ENCODE measurements at places on chromosomes 7 and 10.

GRCh38 chr7:142906643-142907042 is 21.1 kb upstream of the TRPV6 start:
- no peak for DNase-seq

GRCh38 chr7:135300913-135301765 is 67.5 kb downstream of the STRA8 start:
- DNase-seq, result no peak

- DNase-seq, result no peak
Observed at GRCh38 chr10:93994438-93994801, 689 bp downstream of the PLCE1 start.

GRCh38 chr10:123200531-123200930 is 46.3 kb downstream of the BUB3 start:
- no peak for DNase-seq

GRCh38 chr7:130151591-130152492 is 53.4 kb downstream of the TMEM209 start:
- peak; percentile 40 for DNase-seq

GRCh38 chr10:114034923-114035645 is 8.6 kb upstream of the ADRB1 start:
- DNase-seq, result no peak

DNA sequence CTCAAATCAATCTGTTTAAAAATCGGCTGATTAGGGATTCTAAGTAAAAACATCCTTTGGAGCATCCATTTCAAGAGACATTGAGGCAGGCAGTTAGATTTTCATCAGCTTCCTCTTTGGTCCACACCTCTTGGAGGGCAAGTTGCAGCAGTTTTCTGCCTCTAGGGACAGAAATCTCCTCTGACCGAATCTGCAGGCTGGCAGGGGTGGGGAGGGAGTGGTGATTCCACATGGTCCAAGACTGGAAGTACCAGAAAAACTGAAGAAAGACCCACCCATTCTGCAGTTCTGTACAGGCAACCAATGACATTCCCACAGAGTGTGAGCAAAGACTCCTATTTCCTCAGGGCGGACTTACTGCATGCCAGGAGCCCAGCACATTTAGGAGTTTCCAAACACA is 29.0 kb downstream of the FGFBP3 start:
- DNase-seq, result no peak

DNA sequence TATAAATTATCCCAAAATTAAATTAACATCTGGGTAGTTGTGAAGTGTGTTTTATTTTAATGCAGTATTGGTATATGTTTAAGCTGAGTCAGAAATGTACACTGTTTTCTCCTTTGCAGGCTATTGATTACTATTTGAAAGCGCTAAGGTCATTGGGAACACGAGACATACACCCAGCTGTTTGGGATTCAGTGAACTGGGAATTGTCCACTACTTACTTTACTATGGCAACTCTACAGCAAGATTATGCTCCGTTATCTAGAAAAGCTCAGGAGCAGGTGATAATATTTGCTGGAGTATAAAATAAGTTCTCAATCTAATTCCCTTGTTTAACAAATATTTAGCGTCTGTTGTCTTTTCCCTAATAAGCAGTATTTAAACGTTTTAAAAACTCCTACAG is 27.9 kb downstream of the EDRF1 start:
- DNase-seq, result no peak

DNA sequence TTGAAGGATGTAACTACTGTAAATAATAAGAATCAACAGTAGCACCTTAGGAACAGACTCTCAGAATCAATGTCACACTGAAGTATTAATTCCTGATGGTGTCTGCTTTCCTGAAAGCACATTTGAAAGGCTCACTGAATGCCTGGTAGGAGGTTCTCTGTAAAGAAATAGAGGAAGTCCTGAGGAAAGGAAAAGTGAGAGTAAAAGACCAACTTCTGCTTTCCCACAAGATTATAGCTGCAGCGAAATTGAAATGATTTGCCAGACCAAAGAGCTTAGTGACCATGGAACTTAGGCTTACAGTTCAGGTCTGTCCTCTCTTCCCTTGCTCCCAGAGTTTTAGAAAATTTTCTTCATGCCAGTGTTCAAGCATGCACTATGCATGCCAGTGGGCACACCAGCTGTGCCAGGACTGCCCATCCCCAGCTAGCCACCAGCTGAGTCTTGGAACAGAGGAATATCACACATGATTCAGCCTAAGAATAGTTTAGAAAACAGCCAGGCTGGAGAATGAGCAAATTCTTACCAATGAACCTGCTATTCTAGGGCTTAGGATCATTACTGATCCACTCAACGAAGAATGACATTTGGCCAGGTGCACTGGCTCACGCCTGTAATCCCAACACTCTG is 123.2 kb downstream of the HERPUD2 start:
- no peak for DNase-seq

DNA sequence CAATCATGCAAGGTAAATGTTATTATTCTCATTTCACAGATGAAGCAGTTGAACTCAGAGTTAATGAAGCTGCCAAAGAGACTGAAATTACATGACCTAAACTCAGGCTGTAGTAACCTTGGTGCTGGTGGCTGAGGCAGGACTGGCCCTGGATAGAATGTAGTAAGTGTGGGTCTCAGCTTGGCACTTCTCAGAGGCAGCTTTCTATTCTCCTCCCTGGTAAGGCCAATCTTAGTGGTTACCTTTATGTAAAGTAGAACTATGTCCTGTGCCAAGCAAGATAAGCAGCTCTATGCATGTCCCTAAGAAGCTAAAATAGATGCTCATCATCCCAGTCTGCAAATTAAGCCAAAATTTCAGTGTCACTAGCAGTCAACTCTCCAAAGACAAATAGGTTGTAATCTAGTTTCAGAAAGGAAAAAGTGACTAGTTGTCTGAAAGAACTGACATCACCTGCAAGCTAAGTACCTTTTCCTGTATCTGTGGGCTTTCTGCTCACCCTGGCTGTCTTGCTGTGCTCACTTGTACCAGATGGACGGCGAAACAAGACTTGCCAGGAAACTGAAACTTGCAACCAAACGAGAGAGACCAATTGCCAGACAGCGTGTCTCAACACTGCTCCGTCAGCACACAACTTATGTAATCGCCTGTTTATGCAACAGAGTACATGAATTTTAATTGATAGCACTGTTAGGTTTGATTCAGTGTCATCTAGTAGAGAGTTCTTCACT is 43.7 kb downstream of the CH25H start:
- DNase-seq, result peak; percentile 93

DNA sequence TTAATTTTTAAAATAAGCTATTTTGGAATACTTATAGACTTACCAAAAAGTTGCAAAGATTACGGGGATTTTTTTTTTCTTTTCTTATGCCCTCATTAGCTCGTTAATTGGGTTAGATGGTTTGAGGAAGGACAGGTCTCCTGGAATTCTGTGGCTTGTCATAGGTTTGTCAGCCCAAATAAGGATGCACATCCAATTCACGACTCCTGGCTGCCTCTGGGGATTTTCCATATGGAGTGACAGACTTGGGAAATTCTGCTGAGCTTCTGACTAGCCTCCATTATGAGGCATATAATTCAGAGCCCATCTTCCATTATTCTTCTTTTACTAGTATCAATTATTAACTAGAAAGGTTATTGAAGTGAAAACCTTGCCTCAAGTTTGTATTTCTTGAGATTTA is 102.1 kb downstream of the AUTS2 start:
- DNase-seq, result no peak

GRCh38 chr10:123952099-123952498 is 60.5 kb upstream of the CPXM2 start:
- DNase-seq, result no peak

- DNase-seq, result no peak
Observed at GRCh38 chr10:70714951-70715350, 42.6 kb downstream of the ADAMTS14 start.

- DNase-seq, result no peak
Observed at GRCh38 chr10:12614177-12614995, 265.0 kb downstream of the CAMK1D start.

- no peak for DNase-seq
Observed at GRCh38 chr7:120189623-120190022, 83.4 kb upstream of the KCND2 start.

- no peak for DNase-seq
Observed at GRCh38 chr10:14545827-14546226, 215.1 kb upstream of the FRMD4A start.

DNA sequence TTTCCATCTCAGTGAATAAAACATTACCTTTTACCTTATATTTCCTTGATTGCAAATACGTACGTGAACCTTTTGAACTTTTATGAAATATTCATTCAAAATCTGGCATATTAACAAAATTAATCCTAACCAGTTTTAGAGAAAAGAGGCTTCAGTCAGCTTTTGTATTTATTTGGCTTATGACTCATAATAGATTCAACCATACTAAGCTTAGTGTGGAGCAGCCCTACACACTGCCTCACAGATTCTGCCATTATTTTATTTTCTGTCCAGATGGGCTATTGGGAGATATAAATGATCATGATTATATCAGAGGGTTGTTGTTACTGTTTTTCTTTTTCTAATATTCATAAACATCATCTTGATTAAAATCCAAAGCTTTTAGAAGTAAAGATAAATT is 325.5 kb downstream of the GPR37 start:
- DNase-seq, result no peak

GRCh38 chr7:17501441-17502212 is 203.2 kb downstream of the AHR start:
- no peak for DNase-seq

DNA sequence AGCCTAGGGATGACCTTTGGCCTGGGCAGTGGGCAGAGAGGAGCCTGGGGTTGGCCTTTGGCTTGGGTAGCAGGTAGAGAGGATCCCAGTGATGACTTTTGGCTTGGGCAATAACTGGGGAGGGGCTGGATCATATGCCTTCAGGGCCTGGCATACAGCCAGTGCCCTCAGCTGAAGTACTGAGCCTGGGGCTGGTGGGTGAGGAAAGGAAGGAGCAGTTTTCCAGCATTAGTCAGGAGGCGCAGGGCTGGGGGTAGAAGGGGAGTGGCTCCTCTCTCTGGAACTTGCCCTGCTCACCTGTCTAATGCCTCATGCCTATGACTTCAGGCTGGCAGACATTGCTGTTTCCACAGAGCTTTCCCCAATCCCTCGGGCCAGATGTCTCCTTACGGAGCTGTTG is 15.2 kb upstream of the COMTD1 start:
- DNase-seq, result no peak

DNA sequence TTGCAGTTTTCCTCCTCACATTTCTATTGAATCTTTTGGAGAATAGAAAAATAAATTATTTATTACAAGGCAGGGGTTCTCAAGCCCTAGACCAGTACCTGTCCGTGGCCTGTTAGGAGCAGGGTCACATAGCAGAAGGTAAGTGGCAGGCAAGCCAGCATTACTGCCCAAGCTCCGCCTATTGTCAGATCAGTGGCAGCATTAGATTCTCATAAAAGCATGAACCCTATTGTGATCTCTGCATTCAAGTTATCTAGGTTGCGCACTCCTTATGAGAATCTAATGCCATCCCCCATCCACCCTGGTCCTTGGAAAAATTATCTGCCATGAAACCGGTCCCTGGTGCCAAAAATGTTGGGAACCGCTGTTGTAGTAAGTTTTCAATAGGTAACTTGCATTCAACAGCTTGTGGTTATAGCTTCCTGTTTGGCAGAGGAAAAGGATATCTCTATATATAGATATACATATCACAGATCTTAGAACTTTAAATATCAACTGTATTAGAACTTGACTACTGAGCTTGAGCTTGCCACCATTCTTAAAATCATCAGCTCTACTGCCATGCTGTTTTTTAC is 165.1 kb downstream of the AHR start:
- no peak for DNase-seq

- no peak for DNase-seq
Observed at GRCh38 chr7:28738412-28738811, 219.7 kb downstream of the TRIL start.

DNA sequence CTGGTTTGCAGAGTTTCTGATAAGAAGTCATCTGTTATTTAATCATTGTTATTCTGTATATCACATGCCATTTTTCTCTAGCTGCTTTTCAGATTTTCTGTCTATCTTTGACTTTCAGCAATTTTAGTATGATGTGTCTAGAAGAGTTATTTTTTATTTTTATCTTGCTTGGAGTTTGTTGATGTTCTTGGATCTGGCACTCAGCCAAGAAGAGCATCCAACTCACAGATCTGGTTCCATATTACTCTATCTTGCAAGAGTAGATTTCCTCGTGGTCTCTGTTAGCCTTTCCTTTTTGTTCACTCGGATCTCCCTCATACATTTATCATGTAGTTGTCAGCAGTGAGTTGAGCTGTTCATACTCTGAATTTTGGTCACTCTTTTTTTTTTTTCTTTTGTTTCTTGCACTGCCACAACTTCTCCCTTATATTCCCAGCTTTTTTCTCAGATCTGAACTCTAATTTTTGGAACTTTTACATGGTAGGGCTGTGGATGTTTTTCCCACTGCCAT is 54.8 kb upstream of the CALCR start:
- no peak for DNase-seq

- no peak for DNase-seq
Observed at GRCh38 chr10:11793762-11794479, 29.2 kb upstream of the PROSER2 start.

DNA sequence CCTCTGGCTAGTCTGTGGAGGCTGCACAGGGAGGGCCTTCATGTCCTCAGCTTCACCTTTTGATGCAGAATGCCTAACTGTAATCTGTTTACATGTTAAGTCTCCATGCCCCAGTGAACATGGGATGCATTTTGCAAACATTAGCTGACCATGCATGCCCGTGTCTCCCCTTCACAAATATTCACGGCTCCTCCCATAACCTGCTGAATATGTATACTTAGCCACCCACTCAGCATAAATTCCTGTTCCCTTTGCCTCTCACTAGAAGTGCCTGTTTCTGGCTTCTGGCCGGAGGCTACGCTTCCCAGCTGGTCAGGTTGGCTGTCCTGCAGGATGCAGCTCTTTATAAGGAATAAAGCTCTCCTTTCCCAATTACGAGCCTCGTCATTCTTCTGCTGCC is 552.7 kb downstream of the DNAJB6 start:
- no peak for DNase-seq

GRCh38 chr10:104288355-104288754 is 19.4 kb downstream of the GSTO2 start:
- no peak for DNase-seq

GRCh38 chr10:125980521-125981035 is 84.2 kb downstream of the FANK1 start:
- DNase-seq, result no peak

DNA sequence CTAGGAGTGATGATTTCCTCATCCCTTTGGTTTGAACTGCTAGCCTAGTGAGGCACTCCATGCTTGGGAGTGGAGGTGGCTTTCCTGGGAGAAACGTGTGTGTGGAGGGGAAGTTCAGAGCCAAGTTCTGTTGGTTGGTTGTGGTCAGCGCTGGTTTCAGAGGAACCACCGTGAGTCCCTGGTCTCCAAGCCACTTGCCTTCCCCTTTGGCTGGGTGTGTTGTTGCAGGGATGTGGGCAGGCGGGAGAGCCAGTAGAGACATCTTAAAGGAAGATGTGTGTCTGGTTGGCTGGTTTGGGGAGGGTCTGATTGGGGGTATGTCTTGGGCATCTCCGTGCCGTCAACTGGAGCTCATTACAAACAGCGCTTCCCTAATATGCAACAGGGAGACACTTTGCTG is 130.8 kb upstream of the TCF7L2 start:
- no peak for DNase-seq

- DNase-seq, result no peak
Observed at GRCh38 chr7:135353832-135354231, 120.2 kb downstream of the STRA8 start.

All from GM12865 (cell line).